ENCODE measurements at places on chromosomes 4 and X.

- DNase-seq, result no peak
These were observed 440.4 kb upstream of the ADGRL3 start for GRCh38 chr4:60759518-60760245.

DNA sequence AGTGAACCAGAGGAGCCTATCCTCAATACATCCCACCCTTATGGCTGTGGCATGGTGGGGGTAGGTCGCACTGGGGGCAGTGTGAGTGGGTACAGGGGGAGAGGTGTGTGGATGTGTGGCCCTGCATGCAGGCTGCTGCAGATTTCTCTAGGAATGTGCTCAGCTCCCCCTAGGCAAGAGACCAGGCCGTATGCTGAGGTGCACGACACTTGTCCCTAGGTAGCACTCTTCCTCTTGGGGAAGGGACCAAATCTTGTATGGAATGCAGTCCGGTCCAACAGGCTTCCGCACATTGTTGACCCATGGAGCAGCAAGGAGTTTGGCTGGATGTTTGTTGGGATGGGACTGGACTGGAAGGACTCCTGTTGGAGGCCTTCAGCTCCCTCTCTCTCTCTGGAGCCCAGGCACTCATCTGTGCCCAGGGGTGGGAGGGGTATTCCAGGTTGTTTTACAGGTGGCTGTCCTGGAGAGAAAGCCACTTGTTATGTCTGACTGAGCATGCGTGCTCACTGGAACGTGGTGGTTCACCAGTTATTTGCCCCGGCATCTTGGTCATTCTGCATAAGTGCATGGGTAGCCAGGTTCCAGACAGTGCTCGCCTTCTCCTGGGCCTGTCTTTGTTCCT, 55.1 kb downstream of the NBDY start:
- no peak for DNase-seq

DNA sequence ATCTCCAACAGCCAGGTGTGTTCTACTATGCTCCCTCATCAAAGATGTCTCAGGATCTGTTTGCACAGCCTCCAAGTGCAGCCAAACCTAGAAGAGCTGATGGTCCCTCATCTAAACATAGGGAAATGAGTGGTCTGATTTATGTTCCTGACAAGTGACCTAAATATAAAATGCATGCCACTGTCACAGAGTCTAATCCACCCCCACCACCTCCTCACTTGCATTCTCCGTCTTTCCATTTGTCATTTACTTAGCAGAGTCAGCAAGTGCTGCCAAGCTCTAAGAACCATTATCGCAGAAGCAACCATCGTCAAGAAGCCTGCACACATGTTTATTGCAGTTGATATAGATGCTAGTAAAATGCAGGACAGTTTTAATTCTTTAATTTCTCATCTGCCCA, 33.1 kb upstream of the VCX3A start:
- DNase-seq, result peak; percentile 1

DNA sequence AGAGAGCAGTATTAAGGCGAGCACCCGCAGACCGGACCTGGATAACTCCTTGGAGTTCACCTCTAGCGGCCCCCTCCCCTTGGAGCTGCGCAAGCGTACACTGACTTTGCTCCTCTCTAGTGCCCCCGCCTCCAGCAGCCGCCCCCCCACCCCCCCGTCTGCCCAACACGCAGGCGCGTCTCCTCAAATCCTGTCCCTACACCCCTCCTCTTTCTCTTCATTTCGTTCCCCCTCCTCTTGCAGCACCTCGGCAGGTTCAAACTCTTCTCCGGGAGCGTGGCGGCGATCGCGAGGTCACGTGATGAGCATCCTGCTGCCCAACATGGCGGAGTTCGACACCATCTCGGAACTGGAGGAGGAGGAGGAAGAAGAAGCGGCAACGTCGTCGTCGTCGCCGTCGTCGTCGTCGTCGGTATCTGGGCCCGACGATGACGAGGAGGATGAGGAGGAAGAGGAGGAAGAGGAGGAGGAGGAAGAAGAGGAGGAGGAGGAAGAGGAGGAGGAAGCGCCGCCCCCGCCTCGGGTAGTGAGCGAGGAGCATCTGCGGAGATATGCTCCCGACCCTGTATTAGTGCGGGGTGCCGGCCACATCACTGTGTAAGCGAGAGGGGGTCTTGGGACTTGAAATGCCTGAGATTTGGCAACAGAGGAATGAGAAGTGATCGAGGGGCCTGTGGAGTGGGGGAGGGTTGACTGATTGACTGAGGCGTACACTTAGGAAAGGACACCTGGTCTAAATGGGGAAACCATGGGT, at the start of gene CHIC1:
Gene CHIC1 (plus strand): TSS at position 214 of the 754 bp plus-strand sequence. CDS start 88 bp downstream, at position 302.
- DNase-seq, result peak; percentile 86

- DNase-seq, result no peak
These were observed 909.4 kb downstream of the FSTL5 start for GRCh38 chr4:161254375-161254774.

- DNase-seq, result peak; percentile 25
These were observed 22.0 kb downstream of the CCNQ start for GRCh38 chrX:153576961-153577360.

- peak; percentile 54 for DNase-seq
These were observed 105.9 kb downstream of the CT47B1 start for GRCh38 chrX:120769576-120770341.

DNA sequence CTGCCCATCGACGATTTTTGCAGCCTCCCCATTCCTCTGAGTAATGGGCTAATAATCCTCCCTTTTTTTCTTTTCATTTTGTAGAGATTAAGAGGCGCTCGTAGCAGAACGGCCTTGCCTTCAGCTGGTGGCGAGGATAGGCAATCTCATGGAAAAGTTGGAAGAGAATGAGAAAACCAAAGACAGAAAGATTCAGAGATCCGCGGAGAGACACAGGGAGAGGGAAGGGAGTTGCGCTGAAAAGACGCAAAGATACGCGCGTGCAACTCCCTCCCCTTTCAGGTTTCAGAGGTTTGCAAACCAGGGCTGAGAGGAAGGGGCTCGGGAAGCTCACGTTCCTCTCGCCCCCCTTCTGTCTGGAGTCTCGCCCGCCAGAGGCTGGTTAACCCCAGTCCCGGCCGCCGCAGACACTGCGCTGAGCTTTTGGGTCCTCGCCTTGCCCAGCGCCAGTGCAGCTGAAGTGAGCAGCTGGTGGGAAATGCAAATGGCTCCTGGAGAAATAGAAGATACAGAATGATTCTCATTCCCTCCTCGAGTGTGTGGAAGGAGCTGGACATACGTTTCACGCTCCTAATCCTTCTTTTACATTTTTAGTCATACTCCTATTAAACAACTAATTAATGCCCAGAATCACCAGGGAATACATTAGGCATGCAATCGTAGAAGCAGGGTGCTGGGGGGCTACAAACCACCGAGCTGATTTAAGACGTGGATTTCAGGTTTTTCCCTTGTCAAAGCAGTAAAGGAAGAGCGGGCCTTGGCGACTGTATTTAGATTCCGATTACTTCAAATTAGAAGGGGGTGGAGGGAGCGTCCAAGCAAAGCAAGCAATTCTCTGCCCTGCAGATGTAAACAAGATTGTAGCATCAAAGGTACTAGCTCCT, 16.6 kb upstream of the PITX2 start:
- DNase-seq, result no peak

GRCh38 chr4:38366456-38366855, 297.5 kb upstream of the KLF3 start:
- peak; percentile 70 for DNase-seq

All from muscle of leg (tissue), 16 donors.